Stimulated activated CD8-positive, alpha-beta memory T cell treated with anti-CD3 and anti-CD28 coated beads, Interleukin-7, amount 100 ng/mL, for 4 hours (primary cell): ENCODE measurements at places on chromosomes 7 and 10.

- no peak for DNase-seq
These were observed 11.9 kb upstream of the GTF2IRD1 start for GRCh38 chr7:74441801-74442200.

GRCh38 chr7:132942701-132943100, 139.2 kb downstream of the CHCHD3 start:
- no peak for DNase-seq

DNA sequence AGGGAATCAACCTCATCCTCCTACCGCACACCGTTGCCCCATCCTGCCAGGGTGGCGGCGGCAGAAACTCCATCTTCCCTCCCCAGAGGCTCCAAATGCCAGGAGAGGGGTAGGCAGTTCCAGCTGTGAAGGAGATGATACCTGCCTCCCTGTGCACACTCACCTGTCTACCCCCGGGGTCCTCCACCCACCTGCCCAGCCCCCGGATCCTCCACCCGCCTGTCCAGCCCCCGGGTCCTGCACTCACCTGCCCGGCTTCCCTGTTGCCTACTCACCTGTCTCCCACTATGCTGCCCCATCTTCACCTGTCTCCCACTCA, 13.4 kb upstream of the DNAAF5 start:
- no peak for DNase-seq

- DNase-seq: no peak
These were observed 129.9 kb downstream of the NOC3L start for GRCh38 chr10:94232711-94233383.

GRCh38 chr7:99440195-99440594, 1.5 kb downstream of the CPSF4 start:
- DNase-seq: no peak

- no peak for DNase-seq
These were observed 50.4 kb downstream of the VKORC1L1 start for GRCh38 chr7:65923316-65923715.

- no peak for DNase-seq
These were observed 29.2 kb upstream of the APBB1IP start for GRCh38 chr10:26408858-26409494.

GRCh38 chr10:33732161-33732680, 397.8 kb upstream of the NRP1 start:
- DNase-seq: no peak

DNA sequence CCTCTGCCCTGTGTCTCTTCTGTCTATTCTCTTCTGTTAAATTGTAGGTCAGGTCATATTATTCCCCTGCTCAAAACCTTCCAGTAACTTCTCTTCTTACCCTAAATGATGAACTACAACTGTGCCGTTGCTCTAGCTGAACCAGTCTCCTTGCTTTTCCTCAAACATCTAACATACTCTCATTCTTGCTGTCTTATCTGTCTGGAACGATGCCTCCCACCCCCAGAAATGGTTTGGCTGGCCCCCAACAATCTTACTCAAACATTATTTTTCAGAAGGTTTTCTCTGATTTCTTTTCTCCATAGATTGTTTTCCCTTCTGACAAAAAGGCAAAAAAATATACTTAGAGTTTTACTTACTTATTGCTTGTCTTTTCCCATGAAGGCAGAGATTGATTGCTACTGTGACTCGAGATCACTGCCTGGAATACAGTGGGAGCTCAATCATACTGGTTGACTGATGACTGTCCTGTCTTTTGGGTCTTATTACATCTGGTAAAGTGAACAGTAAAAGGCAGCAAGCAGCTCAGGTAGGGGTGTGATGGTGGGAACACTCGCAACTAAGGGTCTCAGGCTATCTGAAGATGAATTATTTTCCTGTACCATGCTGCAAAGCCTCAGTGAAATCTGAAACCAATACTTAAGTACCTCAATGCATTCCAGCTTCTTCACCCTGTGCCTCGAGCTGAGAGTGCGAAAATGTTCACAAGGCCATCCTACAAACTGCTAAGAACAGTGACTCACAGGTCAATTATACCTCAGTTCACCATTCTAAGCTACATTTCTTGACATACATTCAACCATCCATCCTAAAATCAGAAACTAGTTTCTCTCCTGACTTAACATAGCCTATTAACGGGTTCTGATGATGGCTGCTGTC, 67.6 kb downstream of the DNMBP start:
- DNase-seq: no peak

GRCh38 chr7:20104696-20105095, 112.5 kb downstream of the MACC1 start:
- DNase-seq: no peak
